ENCODE measurements at places on chromosomes 2 and 18.

DNA sequence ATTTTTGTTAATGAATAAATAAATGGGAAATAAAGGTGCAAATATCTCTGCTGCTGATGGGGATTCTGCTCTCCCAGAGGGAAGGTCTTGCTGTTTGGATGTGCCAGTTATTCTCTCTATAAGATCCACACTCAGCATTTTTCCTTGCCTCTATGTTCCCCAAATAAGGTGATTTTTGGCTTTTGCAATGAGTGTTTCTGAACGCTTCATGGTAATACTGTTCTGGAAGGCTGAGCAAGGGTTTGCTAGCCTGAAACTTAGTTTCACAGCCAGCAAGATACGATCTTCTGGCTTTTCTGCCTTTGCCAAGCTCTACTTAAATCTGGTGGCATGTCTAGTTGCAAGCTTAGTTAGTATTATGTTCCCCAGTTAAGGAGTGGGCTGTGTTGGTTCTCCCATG lies 114.6 kb downstream of the LPIN1 start:
- DNase-seq, result no peak

DNA sequence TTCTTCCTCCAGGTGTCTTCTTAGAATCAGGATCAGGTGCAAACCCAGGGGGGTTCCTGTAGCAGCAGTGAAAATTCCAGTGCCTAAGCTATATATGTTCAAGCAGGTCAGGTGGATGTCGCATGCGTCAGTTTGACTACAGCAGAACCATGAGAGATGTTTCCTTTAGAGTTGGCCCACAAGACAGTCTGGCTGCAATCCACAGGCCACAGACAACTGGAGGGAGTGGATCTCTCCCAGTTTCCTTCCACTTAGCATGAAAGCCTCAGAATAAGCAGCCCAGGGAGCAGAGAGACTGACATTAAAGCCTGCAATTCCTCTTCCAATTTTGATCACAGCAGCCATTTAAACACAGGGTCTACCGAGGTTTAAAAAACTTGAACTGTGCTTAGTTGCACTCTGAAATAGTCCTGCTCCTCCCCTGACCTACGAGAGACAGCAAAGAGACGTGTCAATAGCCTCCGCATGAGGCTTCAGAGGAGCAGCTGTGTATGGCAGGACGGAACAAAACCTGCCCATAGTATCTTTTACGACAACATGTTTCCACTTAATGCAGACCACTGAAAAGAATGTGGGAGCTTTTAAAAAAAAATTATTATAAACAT lies 988 bp upstream of the KCNE4 start:
- no peak for DNase-seq

DNA sequence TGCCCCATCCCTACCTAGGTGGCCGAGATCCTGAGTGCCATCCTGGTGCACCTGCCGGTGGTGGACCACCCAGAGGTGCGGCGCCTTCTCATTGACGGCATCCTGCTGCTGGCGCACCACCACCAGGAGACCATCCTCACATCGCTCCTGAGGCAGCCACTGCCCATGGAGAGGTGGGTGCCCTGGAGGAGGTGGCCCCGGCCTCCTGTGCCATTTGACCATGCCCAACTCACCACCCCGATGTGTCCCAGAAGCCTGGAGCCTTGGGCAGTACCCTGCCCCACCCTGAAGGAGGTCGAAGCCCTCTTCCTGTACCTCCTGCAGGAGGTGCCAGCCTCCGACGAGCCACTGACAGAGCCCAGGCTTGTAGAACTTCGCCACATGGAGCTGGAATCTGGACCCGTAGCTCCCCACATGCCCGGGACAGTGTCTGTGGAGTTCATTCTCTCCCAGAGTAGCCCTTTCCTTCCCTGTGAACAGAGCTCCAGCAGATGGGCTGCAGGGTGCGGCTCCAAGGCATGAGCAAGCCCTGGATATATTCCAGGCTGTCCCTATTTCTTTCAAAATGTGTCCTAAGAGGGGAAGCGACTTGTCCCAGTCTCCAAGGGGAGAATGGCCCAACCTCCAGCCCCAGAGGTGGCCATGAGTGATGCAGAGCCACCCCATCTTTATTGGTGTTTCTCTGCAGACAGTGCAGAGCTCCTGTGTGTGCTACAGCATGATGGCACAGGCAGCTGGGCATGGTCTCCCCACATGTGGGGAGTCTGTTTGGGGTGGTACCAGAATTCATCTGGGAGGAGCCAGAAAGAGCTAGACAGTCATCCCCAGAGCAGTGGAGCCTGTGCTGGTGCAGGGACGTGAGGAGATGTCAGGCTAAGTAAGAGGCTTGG lies 34.2 kb downstream of the HJURP start:
- no peak for DNase-seq

DNA sequence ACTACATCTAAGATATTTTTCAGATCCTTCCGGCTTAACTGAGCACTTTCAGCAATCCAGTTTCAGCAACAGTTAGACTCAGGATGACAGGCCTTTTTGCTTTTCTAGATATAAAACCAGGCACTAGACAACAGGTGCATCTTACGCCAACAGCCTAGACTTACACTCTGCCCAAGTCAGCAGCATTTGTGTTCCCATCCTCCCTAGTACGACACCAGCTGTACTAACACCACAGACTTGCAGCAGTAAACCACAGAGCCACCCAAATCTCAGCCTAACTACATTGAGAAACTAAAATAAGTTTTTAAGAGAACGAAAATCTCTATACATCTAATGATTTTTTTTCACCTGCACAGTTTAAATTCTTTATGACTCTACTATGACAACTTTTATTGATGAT lies 89.9 kb upstream of the DNMT3A start:
- DNase-seq, result no peak

DNA sequence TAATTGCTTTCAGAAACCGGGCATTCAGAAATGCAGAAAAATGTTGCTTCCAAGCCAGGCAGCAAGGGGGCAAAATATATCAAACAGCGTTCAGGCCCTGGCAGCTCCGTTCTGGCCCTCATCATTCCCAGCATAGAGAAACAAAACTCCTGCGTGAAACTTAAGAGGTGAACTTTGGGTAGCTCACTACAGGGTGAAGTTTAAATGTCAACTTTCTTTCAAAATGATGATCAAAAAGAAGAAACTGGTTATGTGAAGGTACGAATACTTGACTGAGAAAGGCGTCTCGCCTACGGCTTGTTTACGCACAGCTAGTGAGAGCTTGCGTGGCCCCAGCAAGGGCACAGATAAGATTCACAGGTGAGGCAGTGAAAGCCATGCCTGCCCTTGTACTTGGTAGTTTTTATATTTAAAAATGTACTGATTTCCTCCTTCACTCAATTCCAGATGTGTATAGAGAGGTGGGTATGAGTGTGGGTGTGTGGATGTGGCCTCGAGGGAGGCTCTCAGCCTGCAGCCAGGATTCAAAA lies 127.5 kb downstream of the NFATC1 start:
- DNase-seq, result peak; percentile 81

GRCh38 chr2:236894791-236895190 lies 190.9 kb upstream of the COPS8 start:
- DNase-seq, result no peak

GRCh38 chr18:46009125-46009840 lies 42.2 kb upstream of the EPG5 start:
- DNase-seq, result no peak

DNA sequence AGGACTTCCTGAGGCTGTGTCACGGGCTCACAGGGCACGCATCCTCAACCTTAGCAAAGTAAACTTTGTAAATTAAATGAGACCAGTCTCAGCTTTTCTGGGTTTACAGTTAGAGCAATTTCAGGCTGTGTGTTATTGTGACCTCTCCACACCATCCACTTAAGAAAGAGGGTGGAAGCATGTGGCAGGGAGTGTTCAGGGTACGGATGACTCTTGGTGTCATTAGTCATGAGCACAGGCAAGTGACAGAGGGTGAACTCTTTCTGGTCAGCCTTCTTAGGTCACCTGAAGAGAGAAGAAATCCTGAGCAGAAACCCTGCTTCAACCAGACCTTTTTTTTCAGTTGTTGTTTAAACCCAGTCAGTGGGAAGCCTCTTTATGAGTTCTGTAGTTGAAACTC lies 207.9 kb downstream of the ICOS start:
- DNase-seq, result no peak

- DNase-seq, result no peak
Observed at GRCh38 chr2:24301599-24301998, 58.7 kb downstream of the ITSN2 start.

GRCh38 chr2:203873461-203873860 lies 5.9 kb downstream of the CTLA4 start:
- DNase-seq, result no peak

GRCh38 chr2:219969508-219969907 lies 342.1 kb downstream of the SLC4A3 start:
- DNase-seq, result no peak

DNA sequence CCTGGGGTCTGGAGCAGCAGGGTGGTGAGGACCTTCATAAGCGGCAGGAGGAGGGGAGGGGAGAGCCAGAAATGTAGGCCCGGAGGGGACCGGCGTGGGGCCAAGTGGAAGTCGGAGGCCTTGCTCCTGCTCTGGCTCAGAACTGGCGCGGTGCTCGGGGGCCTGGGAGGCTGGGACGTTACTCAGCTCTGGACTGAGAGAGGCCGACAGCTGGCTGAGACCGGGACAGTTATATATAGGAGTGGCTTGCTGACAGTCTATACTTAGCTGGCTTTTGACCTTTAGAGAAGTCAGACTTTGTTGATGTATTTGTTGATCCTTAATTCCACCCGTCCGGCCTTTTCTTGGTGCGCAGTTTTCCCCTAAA lies 15.7 kb downstream of the IGFBP5 start:
- DNase-seq, result no peak

DNA sequence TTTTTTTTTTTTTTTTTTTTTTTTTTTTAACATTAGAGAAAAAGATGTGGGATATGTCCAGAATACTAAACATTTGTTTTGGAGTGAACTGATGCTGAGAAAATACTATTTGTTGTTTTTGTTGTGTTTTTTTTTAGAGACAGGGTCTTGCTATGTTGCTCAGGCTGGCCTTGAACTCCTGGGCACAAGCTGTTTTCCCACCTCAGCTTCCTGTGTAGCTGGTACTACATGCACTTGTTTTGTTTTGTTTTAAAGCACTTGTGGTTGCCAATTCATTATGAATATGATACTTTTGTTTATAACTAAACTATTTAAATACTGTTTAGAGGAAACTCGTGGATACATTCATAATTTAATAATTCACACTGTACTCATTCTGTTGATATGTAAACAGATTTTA lies 33.4 kb upstream of the DYSF start:
- DNase-seq, result no peak

GRCh38 chr2:31397094-31397493 lies 17.4 kb downstream of the XDH start:
- no peak for DNase-seq

DNA sequence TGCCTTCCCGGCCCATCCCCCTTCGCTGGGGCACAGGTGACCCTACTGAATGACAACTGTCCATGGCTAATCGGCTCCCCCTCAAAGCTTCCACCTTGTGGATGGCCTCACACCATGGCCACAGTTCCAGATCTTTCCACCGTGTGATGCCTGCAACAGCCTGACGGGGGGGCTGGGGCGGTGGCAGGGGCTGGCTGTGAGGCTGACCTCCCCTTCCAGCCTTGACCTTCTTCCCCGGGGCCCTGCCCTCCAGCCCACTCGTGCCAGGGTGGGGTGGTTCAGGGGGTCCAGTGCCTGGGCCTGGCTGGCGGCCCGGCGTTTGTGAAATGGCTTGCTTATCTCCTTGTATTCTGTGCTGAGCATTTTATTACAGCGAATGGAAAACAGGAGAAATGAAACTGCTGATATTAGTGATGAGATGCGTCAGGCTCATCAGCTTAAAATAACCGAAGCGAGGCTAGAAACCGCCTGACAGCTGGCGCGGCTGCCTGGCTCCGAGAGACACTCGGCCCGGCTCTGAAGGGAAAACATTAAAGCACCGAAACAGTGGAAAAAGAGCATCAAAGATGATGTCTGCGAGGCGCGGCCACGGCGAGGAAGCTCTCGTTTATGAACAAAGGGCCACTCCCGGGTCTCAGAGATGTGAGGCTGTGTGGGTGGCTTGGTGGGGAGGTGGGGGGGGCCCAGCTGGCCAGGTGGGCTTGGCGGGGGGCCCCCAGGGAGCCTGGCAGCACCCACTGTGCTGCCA lies 916 bp upstream of the PDCD1 start:
- peak; percentile 87 for DNase-seq

DNA sequence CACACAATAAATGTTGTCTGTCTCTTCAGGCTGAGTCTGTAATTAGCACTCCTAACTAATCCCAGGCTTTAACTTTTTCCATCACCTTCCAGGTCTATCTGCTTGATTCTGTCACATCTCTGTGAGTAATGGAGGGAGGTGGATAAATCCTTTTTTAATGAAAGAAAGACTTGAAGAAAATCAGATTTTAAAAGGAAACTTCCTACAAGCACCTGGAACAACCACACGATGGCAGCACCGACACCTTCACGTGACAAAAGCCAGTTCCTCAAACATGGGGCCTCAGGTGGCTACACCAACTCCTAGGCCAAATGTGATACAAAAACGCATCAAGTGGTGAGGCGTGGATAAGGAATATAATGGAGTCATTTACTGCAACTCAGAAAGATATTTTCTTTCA lies 41.8 kb downstream of the TGFBRAP1 start:
- DNase-seq, result peak; percentile 48

GRCh38 chr2:239157771-239158170 lies 243.0 kb downstream of the HDAC4 start:
- DNase-seq, result no peak

DNA sequence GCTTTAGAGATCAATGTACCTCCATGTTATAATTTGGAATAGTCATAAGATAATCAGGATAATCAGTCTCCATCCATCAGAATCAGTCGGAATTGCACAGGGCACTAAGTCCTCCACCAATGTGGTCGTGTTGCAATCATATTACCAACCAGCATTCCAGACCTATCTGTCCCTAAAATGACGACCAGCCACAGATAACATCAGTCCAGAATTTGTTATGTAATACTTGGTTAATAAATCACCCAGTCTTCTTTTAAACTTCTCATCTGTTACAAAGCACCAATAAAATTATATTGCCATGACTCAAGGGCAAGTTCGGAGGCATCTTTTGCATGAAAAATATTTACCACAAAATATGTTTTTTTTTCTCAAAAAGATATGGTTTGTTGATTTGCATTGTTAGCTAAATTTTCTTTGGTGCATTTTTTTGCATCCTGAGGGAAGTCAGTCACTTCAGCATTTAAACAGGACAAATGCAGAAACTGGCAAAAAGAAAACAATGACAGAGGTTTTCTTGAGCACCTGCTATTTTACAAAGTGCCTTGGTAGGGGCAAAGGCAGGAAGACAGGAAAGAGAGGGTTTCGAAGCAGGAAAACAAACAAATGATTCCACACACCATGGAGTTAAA lies 29.3 kb downstream of the PIEZO2 start:
- DNase-seq, result no peak

DNA sequence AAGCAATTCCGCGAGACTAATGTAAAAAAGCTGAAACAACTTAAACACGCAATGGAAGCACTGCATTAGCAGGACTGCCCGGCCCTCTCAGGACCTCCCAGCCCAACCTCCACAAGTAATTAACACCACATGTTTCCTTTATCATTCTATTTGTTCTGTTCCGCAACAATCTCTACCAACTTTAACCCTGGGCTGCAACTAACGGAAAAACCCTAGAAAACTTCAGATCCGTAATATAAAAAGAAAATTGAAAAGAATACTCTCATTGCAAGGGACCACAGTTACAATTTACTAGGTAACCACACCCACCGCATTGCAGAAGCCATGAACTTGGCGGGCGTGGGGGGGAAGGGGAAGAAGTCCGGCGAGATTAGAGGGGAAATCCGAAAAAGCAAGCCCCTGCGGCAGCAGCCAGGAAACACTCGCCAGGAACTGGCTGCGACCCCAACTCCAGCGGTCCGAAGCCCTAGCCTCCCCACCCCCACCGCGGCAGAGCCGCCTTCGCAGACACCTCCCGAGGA lies 1.2 kb downstream of the EPB41L3 start:
- DNase-seq, result no peak

All from stimulated activated CD4-positive, alpha-beta T cell treated with anti-CD3 and anti-CD28 coated beads, Interleukin-15, amount 100 ng/mL, for 24 hours (primary cell).